ENCODE measurements at places on chromosomes 5 and 9. TPM values are rescaled to one million over a fixed set of nuclear protein-coding genes. Genes with fewer than 3 reads are reported as not detected.
A peak's percentile ranks its signal among the peaks of the same experiment; 100 is the strongest.

Gene ZNF367
- total RNA-seq, result 1.8 TPM

Gene MORN5
- not detected for total RNA-seq

Gene TLR4
- total RNA-seq, result 35.0 TPM

GRCh38 chr5:71924325-71924724 is 182.9 kb upstream of the MAP1B start:
- H3K36me3 ChIP-seq, result no peaks in the 10 kb centered on the region
- H3K27ac ChIP-seq, result peak overlapping the region; percentile 78
- no peak overlapping the region for H3K4me3 ChIP-seq

DNA sequence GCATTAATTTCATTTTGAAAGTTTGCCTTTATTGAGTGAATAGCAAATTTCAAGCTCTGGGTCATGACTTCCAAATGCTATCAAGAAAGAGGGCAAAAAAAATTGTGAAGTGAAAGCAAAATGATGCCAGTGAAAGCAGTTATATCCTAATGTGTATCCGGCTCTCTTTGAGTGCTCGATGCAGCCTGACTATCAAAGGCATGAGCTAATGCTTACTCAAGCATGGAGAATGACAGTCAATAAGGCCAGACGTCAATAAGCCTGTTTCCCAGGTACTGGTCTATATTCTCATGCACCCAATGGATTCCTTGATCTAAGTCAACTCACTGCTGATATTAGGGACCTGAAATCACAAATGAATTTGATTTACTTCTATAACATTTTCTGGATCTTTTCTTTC is 435.5 kb downstream of the CAAP1 start:
- H3K36me3 ChIP-seq, result no peaks in the 10 kb centered on the region
- no peaks in the 10 kb centered on the region for H3K27me3 ChIP-seq
- H3K4me1 ChIP-seq, result no peaks in the 10 kb centered on the region
- H3K27ac ChIP-seq, result no peak overlapping the region
- no peak overlapping the region for H3K4me3 ChIP-seq
- DNase-seq, result no peak

DNA sequence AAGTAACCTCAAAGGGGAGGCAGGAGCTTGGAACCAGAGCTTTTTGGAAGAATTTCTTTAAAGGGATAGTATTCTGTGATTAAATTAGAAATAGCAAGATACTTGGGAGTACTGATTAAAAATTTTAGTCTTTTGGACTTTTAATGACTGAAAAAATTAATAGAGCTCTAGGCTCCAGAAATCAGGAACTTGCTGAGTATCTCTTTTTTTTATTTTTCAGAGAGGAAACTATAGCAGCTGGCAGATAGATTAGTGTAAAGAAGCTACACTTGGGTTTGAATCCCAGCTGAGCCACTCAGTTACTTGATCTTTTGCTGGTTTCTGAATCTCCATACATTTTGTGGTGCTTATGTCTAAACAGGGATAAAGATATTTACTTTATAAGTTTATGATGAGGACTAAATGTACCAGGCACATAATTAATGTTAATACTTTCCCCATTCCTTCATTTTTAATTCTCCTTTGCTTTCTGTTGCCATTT is 94.2 kb upstream of the TNC start:
- no peaks in the 10 kb centered on the region for H3K4me1 ChIP-seq
- no peak for DNase-seq
- H3K36me3 ChIP-seq, result no peaks in the 10 kb centered on the region
- H3K27ac ChIP-seq, result no peak overlapping the region
- H3K4me3 ChIP-seq, result no peak overlapping the region

DNA sequence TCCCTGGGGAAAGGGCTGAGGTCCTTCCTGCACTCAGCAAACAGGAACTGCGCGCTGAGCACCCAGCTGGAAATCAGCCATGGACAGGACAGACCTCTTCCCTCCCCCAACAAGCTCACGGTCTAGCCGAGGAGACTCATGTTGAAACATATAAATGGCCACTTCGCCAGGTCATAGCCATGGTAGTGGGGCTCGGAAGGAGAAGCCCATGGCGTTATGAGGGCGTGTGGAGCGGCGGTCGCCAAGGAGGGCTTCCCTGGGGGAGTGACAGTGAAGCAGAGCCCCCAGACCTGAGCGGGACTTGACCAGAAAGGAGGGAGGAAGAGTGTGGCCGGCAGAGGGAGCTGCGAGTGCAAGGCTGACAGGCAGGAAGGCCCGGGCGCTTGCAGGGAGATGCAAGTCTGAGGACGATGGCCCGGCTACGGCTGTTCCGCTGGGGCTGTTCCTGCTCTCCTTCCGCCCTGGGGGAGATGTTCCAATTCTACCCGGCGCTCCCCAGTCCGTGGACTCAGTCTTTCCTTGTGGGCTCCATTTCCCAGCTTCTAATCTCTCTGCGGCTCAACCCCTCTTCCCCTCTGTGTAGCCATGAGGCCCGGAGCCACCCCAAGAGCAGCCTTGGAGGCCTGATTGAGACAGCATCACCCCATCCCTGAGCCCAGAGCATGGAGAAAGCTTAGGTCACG is 43.9 kb upstream of the PRRC2B start:
- DNase-seq, result peak; percentile 94
- no peaks in the 10 kb centered on the region for H3K27me3 ChIP-seq
- no peak overlapping the region for H3K4me3 ChIP-seq
- H3K4me1 ChIP-seq, result no peaks in the 10 kb centered on the region
- H3K36me3 ChIP-seq, result no peaks in the 10 kb centered on the region

DNA sequence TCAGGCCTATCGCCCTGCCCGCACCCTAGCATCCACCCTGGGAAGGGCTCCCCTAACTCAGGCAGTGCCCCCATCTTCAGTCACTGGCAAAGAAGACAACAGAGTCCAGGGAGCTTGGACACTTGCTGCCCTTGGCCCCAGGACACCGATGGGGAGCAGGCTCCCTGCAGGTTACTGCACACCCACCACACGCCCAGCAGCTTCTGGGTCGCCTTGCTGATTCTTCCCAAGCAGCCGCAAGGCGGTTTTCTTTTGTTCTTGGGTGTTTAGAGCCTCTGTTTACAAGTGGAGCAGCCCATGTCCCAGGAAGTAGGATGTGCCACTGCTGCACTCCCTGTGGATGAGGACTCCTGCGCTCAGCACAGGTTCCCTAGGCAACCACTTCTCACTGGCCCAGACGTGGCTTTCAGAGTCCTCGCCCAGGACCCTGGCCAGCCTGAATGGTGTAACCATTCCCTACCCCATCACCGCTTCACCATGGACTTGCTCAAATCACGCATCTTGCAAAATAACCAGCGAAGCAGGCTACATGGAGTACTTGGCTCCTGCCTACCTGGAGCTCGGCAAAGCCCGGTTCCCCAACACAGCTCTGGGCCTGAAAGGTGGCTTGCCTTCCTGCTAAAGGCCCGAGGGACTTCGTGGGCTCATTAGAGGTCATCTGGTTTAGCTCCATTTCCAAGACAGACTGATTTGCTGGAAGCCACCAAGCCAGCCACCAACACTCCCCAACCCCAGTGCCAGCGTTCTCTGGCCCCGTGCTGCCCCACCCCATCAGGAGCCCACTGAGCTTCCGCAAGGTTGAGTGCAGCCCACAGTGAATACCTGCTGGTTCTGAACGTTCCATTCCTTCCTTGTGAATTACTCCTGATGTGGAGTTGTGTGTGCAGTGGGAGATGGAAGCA is 60.0 kb downstream of the PSMB7 start:
- H3K4me3 ChIP-seq, result no peak overlapping the region
- H3K27me3 ChIP-seq, result no peaks in the 10 kb centered on the region
- no peak overlapping the region for H3K27ac ChIP-seq
- DNase-seq, result no peak

DNA sequence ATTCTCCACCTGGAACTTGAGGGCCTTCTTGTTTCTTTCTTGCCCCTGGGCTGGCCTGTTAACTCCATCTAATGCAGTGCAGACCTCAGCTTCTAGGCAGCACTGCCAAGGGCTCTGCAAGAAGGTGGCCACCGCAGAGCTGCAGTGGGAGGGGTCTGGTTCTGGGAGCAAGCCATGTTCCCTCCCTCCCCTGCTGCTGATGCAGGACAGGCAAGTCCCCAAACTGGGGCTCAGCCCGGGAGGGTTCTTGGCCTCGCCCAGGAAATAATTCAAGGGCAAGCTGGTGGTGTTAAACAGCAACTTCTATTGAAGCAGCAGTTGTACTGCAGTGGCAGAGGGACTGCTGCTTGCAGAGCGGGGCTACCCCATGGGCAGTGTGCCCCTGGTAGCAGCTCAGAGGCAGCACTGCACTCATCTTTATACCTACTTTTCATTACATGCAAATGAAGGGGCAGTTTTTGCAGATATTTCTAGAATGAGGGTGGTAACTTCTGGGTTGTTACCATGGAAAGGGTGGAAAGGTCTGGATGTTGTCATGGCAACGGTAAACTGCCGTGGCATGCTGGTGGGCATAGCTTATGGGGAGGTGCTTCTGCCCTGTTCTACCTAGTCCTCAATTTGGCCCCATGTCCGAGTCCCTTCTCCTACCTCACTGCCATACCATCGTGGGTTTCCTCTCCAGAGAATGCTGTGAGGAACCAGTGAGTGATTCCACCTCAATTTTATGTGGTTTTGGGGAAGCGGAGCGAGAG is 82.1 kb downstream of the WDR41 start:
- H3K4me1 ChIP-seq, result peaks cover 5% of the 10 kb centered on the region
- H3K36me3 ChIP-seq, result no peaks in the 10 kb centered on the region

- no peak overlapping the region for H3K4me3 ChIP-seq
- H3K4me1 ChIP-seq, result no peaks in the 10 kb centered on the region
- no peak for DNase-seq
- H3K36me3 ChIP-seq, result peaks cover 11% of the 10 kb centered on the region
- H3K27ac ChIP-seq, result no peak overlapping the region
Observed at GRCh38 chr9:130088051-130088450, 34.3 kb downstream of the GPR107 start.

GRCh38 chr5:170360709-170361108 is 28.5 kb downstream of the KCNMB1 start:
- DNase-seq, result peak; percentile 58
- H3K4me1 ChIP-seq, result no peaks in the 10 kb centered on the region
- no peak overlapping the region for H3K27ac ChIP-seq
- H3K36me3 ChIP-seq, result no peaks in the 10 kb centered on the region
- H3K4me3 ChIP-seq, result no peak overlapping the region
- H3K27me3 ChIP-seq, result no peaks in the 10 kb centered on the region
